ENCODE measurements at places on chromosomes 3 and 15.

- DNase-seq: no peak
These were observed 55.8 kb downstream of the ABTB1 start for GRCh38 chr3:127728417-127729015.

DNA sequence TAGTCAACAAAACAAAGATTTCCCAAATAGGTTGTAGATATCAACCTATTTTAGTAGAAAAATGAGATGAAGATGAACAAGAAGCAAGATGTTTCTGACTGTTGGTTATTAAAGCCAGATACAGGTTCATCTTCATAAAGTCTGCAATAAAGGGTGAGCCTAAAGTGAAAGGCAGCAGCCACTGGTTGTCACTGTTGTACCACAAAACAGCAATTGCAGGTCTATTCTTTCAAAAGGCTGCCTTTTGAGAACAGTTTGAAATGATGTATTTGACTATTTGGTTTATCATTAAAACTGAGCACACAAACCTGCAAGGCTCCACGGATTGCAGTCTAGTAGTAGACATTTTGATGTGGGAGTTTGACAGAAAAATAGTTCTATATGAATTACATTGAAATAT, 543.4 kb downstream of the GBE1 start:
- no peak for DNase-seq

DNA sequence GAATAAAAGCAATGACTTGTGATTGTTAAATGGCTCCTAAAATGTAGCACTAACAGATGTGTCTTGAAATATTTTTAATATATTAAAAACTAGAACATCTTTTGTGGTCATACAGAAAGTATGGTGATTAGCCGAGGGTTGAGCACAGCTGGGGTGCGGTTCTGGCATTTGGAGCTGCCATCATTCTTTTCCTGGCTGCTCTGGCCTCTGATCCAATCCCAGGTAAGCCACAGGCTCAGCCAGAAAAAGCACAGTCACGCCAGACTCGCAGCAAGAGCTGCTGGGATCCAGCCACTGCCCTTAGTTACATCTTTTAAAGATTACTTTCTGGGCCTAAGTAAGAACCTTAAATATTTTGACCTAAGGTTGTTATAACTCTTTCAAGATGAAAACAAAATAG, 196.8 kb downstream of the PLCL2 start:
- no peak for DNase-seq

- DNase-seq: no peak
These were observed 115.8 kb downstream of the FBXL22 start for GRCh38 chr15:63712828-63713520.

DNA sequence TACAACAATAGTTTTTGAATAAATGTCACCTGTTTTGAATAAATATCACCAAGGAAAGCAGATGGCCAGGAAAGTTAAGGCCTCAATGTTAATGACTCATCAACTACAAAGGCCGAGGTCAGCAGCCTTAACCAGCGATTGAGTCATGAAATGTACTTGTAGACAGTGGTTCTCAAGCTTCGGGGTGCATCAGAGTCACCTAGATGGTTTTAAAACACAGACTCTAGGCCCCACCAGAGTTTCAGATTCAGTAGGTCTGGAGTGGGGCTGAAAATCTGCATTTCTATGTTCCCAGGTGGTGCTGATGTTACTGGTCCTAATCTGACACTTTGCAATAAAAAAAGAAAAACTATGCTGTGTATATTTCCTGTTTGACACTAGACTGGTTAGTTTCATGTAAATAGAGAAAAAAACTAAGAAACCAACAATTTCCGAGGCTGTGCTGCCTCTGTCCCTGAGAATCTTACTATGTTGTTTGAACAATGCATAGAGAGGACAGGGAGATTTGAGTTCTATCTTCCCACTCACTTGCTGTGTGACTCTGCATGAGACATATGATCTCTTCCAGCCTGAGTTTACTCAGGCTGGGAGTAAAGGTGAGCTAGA, 9.8 kb downstream of the RAB27A start:
- no peak for DNase-seq

GRCh38 chr3:10524799-10525301, 19.5 kb upstream of the ATP2B2 start:
- no peak for DNase-seq

DNA sequence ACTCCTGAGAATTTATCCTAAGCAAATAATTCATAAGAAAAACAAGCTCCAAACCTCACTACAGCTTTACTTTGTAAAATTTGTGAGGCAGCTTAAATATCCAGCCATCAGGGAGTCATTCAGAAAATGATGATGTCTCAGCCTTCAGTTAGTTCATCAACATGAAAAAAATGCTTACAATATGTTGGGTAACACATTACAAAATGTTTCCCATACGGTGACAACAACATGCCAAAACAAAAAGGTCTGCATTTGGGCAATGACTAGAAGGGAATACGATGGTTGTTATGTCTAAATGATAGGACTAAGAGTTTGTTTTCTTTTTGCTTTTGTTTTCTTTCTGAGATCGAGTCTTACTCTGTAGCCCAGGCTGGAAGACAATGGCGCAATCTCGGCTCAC, 47.0 kb upstream of the CFAP161 start:
- DNase-seq: no peak

- peak; percentile 72 for DNase-seq
These were observed at the start of gene SCAPER for GRCh38 chr15:76905013-76905839. Gene SCAPER (minus strand): TSS chr15:76905340. CDS start chr15:76883817, 21,523 bp downstream.

- peak; percentile 90 for DNase-seq
These were observed 10.5 kb downstream of the ISG20 start for GRCh38 chr15:88649286-88649733.

- DNase-seq: no peak
These were observed 79.2 kb downstream of the EFL1 start for GRCh38 chr15:82183121-82184031.

- no peak for DNase-seq
These were observed 166.9 kb downstream of the SUCNR1 start for GRCh38 chr3:152040319-152040718.

DNA sequence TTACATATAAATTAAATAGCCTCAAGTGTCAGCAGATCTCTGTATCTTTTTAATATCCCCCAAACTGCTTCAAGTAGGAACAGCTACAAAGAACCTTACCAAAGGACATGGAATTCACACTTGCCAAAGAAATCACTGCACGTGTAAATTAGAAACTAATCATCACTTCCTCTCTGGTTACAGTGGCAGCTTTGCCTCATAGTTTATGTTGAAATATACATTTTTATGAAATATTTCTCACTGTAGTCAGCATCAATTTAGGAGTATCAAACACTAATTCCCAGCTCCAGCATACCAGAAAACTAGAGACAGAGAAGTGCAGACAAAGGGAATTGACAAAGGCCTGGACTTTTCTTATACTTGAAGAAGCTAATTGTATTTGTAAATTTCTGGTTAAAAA, 260.9 kb downstream of the TIGIT start:
- DNase-seq: no peak

DNA sequence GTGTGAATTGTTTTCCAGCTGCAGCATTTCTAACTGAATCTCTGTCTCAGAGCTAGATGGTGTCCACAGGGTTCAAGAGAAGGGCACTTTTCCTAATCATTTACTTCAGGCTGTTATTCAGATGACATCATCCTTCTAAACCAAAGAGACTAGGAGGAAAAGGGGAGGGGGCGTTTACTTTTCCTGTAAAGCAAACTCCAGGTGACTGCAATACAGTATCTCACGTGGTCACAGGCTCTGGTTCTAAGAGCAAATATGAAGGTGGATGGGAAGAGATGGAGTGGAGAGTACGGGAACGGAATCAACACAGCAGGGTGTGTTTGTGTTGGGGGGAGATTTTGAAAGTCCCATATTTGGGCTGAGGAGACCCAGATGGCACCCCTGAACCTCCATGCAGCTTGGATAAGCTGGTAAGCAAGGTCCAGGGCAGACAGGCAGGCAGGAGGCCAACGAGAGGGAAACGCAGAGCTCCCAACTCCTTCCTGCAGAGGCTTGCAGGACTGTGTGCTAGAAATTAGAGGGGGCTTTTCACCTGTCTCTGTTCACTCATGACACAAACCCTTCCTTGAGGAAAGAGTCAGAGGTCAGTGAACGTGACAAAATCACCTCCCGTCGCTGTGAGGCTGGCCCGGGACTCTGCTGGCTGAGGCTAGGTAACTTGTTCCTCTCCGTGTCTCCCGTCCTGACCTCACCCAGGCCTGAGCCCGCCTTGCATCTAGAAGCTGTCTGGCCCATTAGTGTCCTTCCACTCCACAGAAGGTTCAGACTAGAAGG, 151.2 kb downstream of the OPA1 start:
- DNase-seq: no peak

DNA sequence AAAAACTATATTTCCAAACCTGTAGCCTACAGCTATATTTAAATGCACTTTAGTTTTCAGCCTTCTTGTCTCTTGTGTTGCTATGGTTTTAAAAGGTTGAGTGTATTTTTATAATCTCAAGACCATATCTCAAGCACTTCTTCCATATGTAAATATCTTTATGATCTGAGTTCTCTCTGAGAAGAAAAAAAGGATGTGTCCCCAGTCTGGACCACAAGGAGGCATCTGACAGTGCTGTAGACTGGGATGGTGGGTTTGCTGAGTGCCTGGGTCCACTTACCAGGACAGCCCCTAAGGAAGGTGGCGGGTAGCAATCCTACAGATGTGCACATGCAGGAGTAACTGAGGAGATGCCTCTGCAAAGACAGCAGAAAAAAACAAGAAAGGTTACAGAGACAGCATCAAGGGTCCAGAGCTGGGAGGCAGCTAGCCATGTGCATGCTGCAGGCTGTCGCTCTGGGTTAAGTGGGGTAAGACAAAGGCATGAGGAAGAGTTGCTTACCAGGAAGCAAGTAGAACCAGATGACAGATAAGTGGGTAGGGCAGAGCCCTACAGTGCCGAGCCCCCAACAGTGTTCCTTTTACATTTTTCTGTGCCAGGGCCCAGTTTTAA, 70.6 kb upstream of the SNRK start:
- DNase-seq: no peak

GRCh38 chr3:66397745-66398144, 103.1 kb downstream of the LRIG1 start:
- no peak for DNase-seq

DNA sequence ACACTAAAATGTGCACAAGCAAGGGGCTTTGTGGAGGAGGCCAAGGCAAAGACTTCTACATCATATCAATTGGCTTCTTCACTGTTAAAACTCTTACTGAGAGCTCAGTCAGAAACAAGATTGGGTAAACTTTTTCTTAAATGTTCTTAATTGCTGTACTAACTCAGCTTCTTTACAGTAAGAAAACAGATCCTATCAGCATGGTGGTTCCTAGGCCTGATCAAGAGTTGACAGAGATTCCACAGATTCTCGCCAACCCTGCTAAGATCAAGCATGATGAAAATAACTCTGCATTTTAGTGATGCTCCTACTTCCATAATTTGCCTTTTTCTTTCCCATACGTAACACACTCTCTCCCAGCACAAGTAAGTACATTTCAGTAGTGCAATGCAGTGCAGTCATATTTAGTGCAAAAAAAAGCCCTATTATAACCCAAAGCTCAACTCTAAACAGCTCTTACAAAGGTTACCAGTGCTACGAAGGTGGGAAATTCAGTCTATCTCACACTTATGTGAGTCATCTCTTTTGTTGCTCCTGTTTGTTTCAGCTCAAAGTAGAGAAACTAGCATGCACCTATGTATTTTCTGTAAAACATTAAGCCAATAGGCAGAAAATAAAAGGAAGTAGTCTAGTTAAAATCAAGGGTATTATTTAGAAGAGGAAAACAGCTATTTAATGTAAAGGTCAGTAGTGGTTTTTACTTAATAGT, 29.9 kb downstream of the TIGIT start:
- DNase-seq: no peak

GRCh38 chr3:129555616-129556357, 12.8 kb downstream of the H1-8 start:
- no peak for DNase-seq

GRCh38 chr15:100330629-100331215, 11.1 kb downstream of the ADAMTS17 start:
- no peak for DNase-seq

DNA sequence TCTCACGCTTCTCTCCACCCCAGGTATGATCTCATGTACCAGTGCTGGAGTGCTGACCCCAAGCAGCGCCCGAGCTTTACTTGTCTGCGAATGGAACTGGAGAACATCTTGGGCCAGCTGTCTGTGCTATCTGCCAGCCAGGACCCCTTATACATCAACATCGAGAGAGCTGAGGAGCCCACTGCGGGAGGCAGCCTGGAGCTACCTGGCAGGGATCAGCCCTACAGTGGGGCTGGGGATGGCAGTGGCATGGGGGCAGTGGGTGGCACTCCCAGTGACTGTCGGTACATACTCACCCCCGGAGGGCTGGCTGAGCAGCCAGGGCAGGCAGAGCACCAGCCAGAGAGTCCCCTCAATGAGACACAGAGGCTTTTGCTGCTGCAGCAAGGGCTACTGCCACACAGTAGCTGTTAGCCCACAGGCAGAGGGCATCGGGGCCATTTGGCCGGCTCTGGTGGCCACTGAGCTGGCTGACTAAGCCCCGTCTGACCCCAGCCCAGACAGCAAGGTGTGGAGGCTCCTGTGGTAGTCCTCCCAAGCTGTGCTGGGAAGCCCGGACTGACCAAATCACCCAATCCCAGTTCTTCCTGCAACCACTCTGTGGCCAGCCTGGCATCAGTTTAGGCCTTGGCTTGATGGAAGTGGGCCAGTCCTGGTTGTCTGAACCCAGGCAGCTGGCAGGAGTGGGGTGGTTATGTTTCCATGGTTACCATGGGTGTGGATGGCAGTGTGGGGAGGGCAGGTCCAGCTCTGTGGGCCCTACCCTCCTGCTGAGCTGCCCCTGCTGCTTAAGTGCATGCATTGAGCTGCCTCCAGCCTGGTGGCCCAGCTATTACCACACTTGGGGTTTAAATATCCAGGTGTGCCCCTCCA, 19.1 kb downstream of the TYRO3 start:
- no peak for DNase-seq

GRCh38 chr3:113498221-113499005, 16.5 kb downstream of the SPICE1 start:
- no peak for DNase-seq

- no peak for DNase-seq
These were observed 28.6 kb downstream of the COLQ start for GRCh38 chr3:15492847-15493360.

DNA sequence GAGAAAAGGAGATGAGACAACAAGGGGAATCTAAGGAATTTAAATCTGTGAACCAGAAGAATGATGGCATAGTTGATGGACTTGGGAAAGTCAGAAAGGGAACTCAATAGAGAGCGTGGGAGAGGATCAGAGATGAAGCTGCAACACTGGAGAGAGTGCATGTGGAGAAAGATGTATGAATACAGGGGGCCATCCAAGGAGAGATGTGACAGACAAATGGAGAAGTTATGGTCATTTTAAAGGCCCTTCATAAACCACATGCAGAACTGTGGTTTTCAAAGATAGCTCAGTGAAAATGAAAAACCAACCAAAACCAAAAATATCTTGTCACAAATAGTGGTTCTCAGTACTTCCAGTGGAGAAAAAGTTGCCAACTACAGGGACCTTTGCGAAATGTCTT, 265.2 kb downstream of the SUCLG2 start:
- no peak for DNase-seq

GRCh38 chr3:171979081-171979480, 60.3 kb upstream of the FNDC3B start:
- DNase-seq: no peak

GRCh38 chr3:165636684-165637015, 200.6 kb downstream of the BCHE start:
- DNase-seq: no peak
